ENCODE measurements at places on chromosomes 5 and 9.

DNA sequence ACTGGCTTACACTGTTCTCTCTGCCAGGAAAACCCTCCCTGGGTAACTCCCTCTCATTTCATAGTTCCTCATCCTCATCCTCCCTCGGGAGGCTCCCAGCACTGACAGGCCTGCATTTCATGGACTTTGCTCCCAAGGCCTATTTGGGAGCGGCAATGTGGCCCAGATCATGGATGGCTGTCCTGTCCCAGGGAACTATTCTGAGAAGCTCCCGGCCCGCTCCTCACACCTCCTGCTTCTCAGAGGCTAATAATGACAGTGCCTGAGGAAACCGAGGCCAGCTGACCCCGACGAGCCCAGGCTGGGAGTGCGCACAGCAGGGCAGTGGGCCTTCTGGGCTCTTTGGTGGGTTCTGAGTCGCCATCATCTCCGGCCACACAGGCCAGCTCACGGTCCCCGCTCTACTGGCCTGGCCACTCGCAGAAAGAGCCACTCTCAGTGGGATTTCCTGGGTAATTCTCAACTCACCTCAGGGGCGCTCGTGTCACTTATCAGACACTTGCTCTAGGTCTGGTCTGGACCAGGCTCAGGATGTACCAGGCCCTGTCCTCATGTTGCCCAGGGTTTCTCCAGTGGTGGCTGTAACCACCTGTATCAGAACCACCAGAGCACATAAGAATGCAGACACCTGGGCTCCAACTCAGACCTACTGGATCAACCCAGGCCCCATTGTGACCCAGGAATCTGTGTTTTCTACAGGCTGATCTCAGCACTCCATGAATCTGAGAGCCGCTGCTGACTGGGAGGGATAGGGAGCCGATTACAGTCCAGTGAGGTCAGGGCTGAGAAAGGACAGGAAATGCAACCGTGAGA lies 2.0 kb upstream of the DOLPP1 start:
- no peak for DNase-seq

GRCh38 chr5:73678807-73679206 lies 52.8 kb downstream of the ARHGEF28 start:
- DNase-seq, result no peak

DNA sequence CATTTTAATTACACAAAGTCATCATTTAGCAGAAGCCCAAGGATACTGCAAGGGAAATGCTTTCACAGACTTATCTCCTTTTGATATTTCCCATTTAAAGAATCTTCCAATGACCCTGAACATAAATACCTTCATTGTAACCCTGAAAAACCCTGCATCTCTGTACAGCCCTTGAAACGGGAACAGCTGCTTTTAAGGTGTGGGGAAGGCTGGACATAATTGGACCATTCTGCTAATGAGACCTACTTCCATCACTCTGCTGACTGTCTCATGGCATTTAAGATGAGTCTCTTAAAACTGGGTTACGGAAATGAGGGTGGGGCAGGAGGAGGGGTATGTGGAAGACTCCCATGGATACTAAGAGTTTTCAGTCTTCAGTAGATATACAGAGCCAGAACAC lies 485.8 kb downstream of the BRINP1 start:
- no peak for DNase-seq

DNA sequence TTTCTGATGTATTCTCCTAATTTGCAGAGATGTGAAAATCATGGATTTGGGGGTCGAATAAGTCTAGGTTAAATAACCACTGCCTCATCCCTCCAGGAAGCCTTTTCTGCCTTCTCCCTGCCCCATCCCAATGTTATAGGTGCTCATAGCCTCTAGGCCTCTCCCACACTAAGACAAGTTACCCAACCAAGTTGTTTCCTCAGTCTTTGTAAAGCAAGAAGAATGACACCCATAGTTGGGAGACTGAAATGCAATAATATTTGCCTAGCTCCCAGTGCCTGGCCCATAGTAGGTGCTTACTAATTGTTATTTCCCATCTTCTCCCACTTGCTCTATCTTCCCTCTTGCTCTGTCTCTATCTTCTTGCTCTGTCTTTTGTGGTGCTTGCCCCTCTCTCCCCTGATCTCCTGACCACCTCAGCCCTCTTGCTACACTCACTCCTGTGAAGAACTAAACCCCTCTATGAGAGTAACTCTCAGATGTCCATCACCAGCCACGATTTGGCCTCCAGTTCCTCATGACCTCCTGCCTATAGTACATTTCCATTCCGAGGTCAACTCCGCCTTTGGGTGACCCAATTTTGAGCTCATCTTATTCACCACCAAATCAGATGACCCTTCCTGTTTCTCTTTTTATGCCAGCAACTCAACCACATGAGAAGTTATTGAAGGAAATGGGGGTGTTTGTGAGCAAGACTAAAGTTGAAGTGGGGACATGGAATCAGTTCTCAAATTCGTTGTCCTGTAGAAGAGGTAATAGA lies 7.0 kb downstream of the AFAP1L1 start:
- no peak for DNase-seq
